Glomerular endothelial cell (primary cell): ENCODE measurements at places on chromosomes 6 and 20. TPM values are rescaled to one million over a fixed set of nuclear protein-coding genes. Genes with fewer than 3 reads are reported as not detected.

- DNase-seq = no peak
Observed at GRCh38 chr6:713351-713750, 20.4 kb upstream of the EXOC2 start.

Gene TRERF1
- total RNA-seq = 1.2 and 2.5 TPM in 2 replicates

Gene BPIFA1
- total RNA-seq = not detected in 2 replicates

DNA sequence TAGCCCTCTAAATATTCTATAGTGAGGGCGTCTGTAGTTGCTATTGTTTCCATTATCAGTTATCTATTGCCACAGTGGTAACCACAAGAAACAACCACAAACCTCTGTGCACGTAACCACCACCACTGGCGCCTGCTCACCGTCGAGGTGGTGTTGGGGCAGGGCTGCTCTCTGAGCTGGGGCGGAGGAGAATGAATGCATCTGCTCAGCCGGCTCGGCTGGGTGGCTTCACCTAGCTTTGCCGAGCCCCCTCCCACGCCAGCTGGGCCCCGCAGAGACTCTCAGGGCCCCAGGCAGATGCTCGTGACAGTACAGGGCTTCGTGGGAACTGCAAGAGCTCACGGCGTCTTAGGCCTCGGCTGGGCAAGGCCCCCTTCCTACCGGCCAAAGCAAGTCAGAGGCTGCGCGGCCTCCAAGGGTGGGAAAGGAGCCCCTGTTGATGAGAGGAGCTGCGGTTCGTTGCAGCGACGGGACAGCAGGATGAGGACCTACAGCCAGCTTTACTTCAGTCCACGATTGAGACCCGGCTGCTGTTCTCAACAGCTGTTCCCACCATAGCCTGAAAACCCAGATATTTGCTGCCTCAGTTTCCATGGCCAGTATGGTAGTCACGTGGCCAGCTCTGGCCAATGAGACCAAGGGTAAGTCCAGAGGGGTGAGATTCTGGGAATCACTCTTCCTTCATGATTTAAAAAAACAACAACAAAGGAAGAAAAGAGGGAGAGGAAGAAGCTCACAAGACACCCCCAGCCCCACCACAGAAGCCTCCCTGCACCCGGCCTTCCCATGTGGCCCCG lies 120.2 kb upstream of the AFDN start:
- DNase-seq = no peak

DNA sequence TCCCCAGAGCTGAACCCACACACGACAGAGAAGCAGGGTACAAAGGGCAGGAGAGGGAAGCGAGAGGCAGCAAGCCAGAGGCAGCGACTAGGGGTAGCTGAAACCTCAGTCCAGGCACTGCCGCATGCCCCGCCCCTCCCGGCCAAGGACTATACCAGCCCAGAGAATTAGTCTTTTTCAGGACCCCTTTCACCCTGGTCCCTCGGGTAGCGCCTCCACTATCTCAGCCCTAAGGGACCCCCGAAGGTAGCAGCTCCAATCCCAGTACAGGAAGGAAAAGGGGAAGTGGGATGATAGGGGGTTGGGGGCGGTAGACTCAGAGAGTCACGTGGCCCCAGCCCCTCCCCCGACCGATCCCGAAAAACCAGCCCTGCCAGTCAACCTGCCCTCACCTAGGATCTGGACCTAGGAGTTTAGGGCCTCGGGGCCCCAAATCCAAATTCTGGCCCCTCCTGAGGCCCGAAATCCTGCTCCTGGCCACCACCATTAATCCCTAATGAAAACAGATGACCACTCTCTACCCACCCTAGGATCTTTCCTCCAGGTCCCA lies 1.3 kb downstream of the RGL2 start:
- no peak for DNase-seq

DNA sequence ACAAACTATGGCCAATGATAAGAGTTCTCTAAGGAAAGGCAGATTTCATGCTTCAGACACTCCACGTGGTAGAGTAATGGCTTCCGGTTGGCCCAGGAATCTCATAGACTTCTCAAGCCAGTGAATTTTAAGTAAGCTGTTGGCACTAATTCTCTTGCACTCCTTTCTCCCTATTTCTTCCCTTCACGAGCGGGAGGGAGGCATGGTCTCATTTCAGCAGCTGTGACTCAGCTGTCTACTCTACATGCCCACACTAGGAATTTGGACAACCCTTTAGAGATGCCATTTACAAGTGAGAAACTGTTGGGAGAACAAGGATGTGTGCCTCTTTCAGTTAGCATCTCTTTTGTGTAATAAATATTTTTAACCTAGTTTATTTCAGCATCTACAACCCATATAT lies 107.7 kb downstream of the PTPRK start:
- no peak for DNase-seq

DNA sequence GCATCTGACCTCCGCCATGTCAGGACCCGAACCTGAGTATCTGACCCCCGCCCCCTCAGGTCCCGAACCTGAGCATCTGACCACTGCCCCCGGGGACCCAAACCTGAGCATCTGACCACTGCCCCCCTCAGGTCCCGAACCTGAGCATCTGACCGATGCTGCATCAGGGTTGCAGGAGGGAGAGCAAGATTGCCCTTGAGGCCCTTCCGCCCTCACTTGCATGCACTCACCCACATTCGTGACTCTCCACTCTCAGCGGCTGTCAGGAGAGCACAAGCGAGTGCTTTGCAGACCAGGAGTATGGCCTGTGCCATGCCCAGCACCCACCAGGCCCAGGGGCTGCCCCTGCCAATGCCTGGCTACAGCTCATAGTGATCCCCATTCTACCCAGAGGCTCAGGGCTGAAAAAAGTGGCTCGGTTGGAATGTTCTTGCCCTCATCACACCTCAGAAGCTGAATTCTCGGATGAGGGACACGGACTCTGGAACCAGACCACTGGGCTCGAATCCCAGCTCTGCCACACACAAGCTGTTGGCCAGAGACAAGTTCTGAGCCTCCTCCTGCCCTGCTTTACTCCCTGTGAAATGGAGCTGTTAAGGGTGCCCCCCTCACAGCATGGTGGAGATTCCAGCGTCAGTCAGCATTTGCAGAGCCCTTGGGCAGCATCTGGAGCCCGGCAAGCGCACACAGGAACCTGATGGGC lies 82.1 kb downstream of the DLL1 start:
- DNase-seq = no peak

DNA sequence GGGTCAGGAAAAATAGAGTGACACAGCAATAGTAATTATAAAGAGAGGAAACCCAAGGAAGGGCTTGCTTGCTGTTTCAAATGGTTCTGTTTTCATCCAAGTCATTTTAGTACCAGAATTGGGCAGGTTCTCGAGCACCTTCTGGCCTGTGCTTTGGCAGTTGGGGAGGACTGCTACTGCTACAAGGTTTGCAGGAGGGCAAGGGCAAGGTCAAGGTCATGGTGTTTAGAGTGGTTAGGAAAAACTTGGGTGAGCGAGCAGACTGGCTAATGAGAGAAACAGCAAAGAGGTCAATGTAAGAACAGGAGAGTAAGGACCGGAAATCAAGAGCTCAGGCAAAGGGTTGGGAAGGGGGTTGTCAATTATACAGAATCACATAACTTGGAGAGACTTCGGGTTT lies 164.5 kb downstream of the CDK19 start:
- DNase-seq = no peak

GRCh38 chr20:10971096-10971495 lies 297.3 kb upstream of the JAG1 start:
- no peak for DNase-seq

Gene CCN2
- 551 and 1,253 TPM in 2 replicates for total RNA-seq

DNA sequence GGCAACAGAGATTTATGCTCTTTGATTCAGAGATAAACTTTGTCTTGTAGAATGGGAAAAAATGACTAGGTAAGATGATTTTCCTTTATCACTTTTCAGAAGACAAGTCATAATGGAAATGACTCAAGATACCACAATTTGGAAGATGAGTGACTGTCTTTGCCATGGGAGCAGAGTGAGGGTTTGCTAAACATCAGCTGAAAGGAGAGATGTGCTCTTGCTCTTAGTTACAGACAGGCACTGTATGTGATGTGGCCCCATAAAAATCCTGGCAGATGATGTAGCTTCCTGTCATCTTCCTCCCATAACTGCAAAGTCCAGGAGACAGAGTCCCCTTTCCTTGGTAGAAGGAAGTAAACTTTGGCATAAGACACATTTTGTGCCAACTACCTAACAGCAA lies 47.6 kb downstream of the BACH2 start:
- no peak for DNase-seq

GRCh38 chr6:8914700-8915099 lies 479.4 kb upstream of the SLC35B3 start:
- no peak for DNase-seq

Gene HSPA1L
- 0.44 and 0.53 TPM in 2 replicates for total RNA-seq
